Osteocyte (in vitro differentiated cells): ENCODE measurements at places on chromosomes 12 and 14. TPM values are rescaled to one million over a fixed set of nuclear protein-coding genes. Genes with fewer than 3 reads are reported as not detected.

- no peak for DNase-seq
These were observed 108.3 kb downstream of the IGF1 start for GRCh38 chr12:102372087-102372486.

- no peak for DNase-seq
These were observed 18.8 kb downstream of the C12orf43 start for GRCh38 chr12:120997448-120997847.

DNA sequence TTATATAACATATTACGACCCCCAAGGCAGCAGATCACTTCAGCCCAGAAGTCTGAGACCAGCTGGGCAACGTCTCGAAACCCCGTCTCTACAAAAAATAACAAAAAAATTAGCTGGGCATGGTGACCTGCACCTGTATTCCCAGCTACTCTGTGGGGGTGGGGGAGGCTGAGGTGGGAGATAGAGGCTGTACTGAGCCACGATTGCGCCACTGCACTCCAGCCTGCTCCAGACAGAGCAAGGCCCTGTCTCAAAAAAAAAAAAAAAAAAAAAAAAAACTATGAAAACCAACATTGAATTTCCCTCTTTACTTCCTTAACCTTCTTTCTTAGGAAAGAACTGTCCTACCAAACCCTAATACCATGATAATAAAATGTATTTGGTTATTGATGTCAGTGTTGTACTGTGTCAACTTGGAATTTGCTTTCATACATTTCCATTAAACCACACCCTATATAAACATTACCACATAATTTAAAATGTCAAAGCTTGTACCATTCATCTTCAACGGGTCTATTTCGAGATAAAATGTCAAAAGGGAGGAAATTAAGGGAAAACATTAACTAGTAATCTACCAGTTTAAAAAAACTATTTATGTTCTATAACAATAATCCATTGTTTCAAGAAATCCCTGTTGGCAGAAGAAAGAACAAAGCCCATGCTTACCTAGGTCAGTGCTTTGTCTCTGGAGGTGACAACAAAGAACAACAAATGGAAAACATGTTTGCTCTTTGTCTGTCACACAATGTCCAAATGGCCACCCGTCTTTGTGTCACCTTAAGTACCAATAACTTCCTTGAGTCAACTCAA is 17.4 kb downstream of the GALNT4 start:
- no peak for DNase-seq

DNA sequence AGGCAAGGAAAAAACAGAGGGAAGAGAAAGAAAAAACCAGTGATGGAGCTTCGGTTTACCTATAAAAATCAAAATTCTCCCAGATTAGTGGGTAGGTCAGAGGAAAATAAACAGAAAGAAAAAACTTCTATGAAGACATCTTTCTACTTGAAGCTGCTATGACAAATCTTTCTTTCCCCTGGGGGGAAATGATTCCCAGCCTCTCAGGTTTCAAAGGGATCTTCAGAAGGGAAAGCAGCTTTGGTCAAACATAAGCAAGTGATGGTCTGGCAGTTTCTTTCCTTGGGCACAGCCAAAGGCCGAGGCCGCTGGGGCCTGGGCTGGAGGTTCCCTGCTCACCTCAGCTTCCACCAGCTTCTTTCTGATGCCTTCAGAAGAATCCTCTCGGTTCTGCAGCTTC is 104.5 kb downstream of the PRKAB1 start:
- DNase-seq: no peak

- DNase-seq: no peak
These were observed 63.8 kb upstream of the ACTN1 start for GRCh38 chr14:69042787-69043444.

GRCh38 chr12:110286623-110287022 is 5.6 kb downstream of the ATP2A2 start:
- no peak for DNase-seq

SIX6 gene
- not detected in 2 replicates for total RNA-seq

ESPL1 gene
- total RNA-seq: 7.6 and 8.6 TPM in 2 replicates

CRIP1 gene
- total RNA-seq: 31.0 and 34.1 TPM in 2 replicates

RNASE3 gene
- not detected in 2 replicates for total RNA-seq
